Right lung (tissue), 10 donors: ENCODE measurements at places on chromosomes 6 and 20. TPM values are rescaled to one million over a fixed set of nuclear protein-coding genes. Genes with fewer than 3 reads are reported as not detected.

DNA sequence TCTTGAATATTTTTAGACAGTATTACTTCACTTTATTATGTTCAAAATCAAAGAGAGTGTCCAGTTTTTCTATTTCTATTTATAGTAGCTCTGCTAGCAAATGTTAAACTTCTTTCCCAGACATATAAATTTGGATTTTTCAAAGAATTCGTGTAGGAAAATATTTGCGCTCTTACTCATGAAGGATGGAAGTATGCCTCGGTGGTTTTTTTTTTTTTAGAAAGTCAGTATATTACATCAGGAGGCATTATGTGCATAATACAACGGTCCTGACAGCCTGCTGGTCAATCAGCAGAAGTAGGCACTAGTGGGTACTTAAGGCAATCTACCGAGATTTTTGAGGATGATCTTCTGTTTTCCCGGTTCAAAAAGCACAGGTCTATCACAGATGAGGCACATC is 249.3 kb downstream of the TBX18 start:
- no peak for DNase-seq

GPX5 gene
- polyA plus RNA-seq = 0.10 TPM

DNA sequence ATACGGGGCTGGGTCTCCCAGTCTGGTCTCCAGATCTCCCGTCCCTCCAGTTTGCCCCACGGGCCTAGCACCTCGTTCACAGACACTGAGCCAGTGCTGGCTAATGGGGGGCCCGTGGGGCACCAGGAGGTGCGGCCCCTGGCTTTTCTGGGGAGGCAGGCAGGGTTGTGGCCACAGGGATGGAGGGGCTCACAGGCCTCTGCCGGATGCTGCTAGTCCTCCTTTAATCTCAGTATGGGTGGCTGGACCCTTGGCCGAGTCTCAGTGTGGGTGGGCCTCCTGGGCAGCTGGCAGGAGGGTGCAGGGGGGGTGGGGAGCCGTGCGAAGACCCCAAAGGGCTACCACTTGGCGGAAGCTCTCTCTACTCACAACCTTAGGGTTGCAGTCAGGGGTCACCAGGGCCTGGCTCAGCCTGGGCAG is 1.6 kb upstream of the SOX18 start:
- no peak for DNase-seq

DNA sequence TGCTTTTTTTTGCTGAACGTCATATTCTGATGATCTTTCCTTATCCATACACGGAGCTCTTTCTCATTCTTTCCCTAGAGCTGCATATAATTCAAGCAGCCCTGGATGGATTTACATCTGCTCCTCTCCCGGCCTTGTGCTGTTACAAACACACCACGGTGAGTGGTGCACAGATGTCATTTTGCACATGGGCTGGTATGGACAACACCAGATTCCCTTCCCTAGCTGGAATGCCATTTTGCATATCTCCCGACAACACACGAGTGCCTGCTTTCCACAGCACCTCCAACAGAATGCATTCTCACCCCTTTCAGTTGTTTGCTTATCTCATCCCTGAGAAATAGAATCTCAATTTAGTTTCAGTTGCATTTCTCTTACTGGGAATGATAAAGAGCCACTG is 69.5 kb upstream of the AFDN start:
- no peak for DNase-seq

OR2J1 gene
- not detected for polyA plus RNA-seq

DNA sequence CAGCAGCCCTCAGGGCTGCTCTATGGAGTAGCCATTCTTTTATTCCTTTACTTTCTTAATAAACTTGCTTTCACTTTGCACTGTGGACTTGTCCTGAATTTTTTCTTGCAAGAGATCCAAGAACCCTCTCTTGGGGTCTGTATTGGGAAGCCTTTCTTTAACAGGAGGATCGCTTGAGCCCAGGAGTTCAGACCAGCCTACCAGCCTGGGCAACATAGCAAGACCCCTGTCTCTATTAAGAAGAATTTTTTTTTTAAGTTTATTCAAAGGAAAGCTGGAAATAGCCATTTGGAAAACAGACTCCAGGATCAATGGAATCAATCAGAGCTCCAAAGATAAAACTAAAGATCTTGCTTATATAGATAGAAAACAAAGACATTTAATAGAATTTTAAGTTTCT is 29.1 kb downstream of the OR2B2 start:
- no peak for DNase-seq

MATN4 gene
- polyA plus RNA-seq = 0.14 TPM

GRCh38 chr6:81735756-81736380 is 16.6 kb downstream of the TENT5A start:
- no peak for DNase-seq

TBXT gene
- polyA plus RNA-seq = not detected

BPIFB1 gene
- not detected for polyA plus RNA-seq

DNA sequence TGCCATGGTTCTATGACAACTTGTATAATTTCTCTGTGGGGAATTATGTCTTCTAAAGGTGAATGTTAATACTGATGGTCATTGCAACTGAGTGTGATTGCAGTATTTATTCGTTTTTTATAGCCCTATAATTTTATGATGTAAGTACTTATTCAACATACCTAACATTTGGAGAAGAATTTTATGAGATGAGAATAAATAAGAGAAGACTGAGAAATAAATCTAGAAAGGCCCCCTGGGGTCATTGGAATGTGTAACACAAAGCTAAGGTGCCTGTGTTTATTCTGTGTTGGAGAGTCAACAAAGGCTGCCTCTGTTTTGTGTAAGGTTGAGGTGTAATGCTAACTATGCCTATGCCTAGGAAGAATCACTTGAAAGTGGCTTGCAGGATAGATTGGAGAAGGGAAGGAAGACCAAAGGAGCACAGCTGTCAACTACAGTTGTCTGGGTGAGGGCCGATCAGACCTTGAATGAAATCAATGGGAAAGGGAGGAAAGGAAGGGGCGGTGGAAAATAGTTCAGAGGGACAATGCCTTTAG is 1076.7 kb downstream of the KIF16B start:
- DNase-seq = no peak

GJA10 gene
- not detected for polyA plus RNA-seq

C4B gene
- polyA plus RNA-seq = 8.7 TPM

DNA sequence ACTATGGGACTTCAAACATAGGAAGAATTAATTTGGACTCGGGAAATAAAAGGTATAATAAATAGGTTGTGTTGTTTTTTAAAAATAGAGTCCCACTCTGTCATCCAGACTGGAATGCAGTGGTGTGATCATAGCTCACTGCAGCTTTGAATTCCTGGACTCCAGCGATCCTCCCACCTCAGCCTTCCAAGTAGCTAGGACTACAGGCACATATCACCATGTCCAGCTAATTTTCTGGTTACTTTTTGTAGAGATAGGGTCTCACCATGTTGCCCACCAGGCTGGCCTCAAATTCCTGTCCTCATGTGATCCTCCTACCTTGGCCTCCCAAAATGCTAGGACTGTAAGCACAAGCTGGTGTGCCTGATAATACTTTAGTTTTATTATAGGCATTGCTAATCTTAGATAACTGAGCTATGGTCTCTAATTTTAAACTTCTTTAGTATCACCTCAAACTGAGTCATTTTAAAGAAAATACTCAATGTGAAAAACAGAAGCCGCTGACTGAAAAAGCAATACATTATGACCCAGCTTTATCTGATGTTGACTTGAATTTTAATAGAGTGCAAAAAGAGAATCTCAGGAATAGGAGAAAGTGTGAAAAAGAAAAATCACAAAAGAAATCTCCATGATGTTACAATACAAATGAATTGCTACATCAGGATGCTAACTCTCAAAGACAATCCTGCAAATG is 251.0 kb downstream of the RNGTT start:
- DNase-seq = no peak

DNA sequence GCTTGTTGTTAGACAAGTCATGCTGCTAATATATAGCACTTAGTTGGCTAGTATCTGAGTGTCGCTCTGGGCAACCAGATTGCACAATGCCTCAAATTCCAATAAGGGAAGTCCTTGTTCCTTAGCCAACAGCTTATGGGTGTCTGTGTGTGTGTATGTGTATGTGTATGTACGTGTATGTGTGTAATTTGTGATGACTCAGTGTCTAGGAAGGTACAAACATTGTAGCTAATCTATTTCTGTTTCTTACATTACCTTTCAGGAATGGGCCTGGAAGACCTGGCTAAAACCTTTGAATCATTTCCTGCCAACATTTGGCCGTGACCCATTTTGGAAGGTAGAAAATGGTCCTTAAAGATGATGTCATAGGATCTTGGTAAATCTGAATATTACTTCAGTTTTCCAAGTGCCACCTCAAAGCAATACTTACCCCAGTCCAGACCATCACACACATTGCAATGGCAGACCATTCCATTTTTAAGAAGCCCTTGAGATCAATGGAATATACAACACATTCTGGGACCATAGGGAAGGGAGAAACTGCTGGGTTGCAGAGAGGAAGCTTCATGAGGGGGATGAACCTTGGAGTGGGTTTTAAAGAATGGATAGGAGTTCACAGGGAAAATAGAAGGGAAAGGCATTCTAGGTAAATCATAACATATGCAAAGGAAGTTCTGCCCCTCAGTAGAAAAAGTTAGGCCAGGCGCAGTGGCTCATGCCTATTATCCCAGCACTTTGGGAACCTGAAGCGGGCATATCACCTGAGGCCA is 25.1 kb downstream of the NEDD9 start:
- peak; percentile 84 for DNase-seq

- DNase-seq = no peak
Measured at GRCh38 chr6:18654821-18655220, 267.7 kb downstream of the RNF144B start.

- no peak for DNase-seq
Measured at GRCh38 chr6:106141441-106142237, 55.5 kb downstream of the PRDM1 start.

LY6G6D gene
- 0.48 TPM for polyA plus RNA-seq

DNA sequence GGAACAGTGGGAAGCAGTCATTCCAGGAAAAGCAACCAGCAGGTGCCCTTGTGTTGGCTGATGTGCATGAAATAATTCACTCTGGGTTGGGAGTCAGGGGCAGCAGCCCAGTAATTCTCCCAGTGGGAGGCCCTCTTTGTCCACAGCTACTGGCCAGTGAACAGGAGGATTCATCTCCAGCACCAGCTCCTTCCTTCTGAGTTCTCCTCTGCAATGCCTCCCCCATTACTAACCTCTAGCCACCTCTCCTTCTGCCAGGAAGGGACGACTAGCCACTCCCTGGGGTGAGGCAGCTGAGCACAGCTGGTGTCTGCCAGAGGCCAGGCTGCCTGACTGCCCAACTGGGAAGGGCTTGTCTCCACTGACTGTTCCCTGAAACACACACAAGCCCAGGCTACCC is 12.5 kb upstream of the R3HDML start:
- DNase-seq = no peak

DNA sequence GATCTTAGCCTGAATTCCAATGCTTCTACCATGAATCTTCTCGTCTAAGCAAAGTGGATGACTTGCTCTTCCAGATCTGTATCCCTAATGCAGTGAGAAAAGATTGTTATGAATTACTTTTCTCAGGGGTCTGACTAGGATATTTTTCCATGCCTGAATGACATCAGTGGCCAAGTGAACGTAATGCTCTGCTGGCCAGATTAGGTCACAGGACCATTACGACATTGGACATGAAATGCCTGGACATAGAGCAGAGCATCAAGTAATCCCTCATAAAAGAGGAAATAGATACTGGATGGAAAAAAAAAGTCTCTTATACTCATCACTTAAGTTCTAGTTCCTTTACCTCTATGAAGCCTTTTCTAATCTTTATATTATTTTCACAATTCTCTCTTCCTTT is 12.1 kb upstream of the THEMIS start:
- DNase-seq = no peak

DNA sequence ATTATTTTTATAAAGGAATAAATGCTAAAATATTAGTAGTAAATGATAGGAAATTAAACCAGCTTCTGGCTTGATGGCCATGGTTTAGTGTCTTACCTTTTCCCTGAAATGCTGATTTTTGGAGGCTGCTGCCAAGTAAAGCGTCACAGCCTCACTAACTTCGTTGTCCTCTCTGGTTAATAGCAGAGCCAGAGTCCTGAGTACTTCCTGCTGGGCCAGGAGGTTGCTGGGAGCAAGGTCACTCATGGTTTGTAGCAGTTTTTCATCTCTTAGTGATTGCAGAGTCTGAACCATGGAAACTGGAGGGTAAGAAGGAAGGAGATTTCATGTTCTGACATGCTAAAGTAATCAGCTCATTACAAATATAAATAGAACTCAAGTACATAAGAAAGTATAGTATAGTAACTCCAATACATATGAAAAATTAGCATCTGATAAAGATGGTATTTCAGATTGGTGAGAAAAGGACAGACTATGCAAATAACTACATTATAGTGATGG is 26.5 kb upstream of the ARMH2 start:
- no peak for DNase-seq

CD24 gene
- polyA plus RNA-seq = 224 TPM

GRCh38 chr20:56711018-56711417 is 81.9 kb downstream of the TFAP2C start:
- peak; percentile 5 for DNase-seq

SLC17A1 gene
- polyA plus RNA-seq = 0.08 TPM

HLA-G gene
- 4.6 TPM for polyA plus RNA-seq

- DNase-seq = peak; percentile 41
Measured at GRCh38 chr6:81938991-81939732, 186.7 kb upstream of the TENT5A start.

DNA sequence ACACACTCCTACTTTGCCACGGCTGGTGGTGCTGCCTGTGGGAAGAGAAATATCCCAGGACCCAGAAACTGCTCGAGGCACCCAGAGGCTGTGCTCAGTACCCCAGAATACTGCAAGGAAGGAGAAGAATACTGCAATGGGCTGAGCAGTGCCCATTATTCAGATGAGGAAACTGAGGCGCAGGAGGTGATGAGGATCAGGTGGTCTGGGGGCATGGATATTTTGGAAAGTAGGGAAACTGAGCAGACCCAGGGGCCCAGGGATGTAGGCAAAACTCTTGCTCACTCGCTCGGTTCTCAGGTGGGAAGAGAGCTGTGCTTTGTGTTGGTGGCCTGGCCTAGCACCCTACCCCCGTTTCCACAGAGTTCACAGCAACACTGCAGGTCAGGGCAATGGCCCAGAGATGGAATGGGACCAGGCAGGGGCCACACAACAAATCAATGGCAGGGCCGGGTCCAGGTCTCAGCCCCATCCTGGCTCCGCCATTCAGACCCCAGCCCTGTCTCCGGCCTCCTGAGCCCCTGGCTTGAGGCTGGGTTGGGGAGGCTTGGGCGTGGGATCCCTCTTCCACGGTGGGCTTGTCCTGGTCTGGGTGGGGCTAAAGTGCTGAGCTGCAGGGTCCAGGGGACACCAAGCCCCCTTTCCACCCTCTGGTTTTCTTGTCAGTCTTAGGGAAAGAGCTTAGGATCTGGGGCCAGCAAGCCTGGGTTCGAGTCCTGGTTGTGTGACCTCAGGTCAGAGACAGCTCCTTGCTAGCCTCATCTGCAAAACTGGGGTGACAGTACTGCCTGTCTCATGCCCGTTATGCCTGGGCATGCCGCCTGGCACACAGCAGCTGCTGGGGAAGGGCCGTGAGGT is 33.9 kb downstream of the SUN5 start:
- no peak for DNase-seq
